ENCODE measurements at places on chromosomes 4 and X. TPM values are rescaled to one million over a fixed set of nuclear protein-coding genes. Genes with fewer than 3 reads are reported as not detected.

The MEPE gene
- not detected for polyA plus RNA-seq

The NUDT10 gene
- polyA plus RNA-seq: 0.16 TPM

The CT55 gene
- polyA plus RNA-seq: not detected

The TGIF2LX gene
- polyA plus RNA-seq: not detected

The XAGE2 gene
- polyA plus RNA-seq: not detected

The GAGE12E gene
- not detected for polyA plus RNA-seq

The TCEAL6 gene
- polyA plus RNA-seq: not detected

The LPAR4 gene
- not detected for polyA plus RNA-seq

The ARHGAP4 gene
- 2.3 TPM for polyA plus RNA-seq

The ALG13 gene
- polyA plus RNA-seq: 43.0 TPM

The MTMR8 gene
- 1.4 TPM for polyA plus RNA-seq

- no peak for DNase-seq
Observed at GRCh38 chrX:25618248-25618647, 519.9 kb upstream of the MAGEB18 start.

GRCh38 chr4:156495091-156495490, 476.5 kb downstream of the PDGFC start:
- DNase-seq: no peak

- no peak for DNase-seq
Observed at GRCh38 chrX:134880866-134881265, 109.9 kb upstream of the SMIM10 start.

DNA sequence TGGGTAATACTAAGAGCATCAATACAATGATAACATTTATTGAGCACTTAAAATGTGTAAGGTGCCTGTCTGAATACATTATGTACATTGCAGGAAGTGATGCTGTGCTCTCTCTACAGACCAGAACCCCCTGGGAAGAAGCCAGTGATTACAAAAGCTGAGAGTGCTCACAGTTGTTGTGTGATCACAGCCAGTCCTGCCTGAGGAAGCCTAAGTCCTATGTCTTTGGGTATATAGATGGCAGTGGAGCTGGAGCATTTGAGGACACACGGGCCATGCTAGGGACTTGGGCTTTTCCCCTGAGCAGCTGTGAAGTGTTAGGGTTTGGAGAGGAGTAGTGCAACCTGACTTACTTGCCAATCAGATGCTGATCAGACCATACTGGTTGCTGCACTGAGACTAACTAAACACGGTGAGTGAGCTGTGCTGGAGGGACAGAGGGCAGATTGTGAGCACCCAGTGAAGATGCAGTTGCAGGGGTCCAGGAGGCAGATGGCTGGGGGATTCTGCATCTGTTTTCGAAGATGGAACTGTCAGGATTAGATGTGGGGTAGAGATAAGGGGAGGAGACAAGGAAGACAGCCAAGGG, 60.8 kb upstream of the TBC1D14 start:
- DNase-seq: no peak

- no peak for DNase-seq
Observed at GRCh38 chrX:107707866-107708265, 67.7 kb downstream of the TSC22D3 start.

GRCh38 chrX:120302434-120302833, 8.8 kb downstream of the TMEM255A start:
- DNase-seq: no peak

GRCh38 chr4:55993994-55994663, 45.4 kb downstream of the CEP135 start:
- DNase-seq: no peak

GRCh38 chr4:158996669-158997074, 106.2 kb upstream of the RAPGEF2 start:
- DNase-seq: peak; percentile 87

- DNase-seq: no peak
Observed at GRCh38 chr4:184293552-184293951, 75.9 kb upstream of the ENPP6 start.

GRCh38 chrX:103215425-103215991, 600 bp downstream of the BEX4 start:
- no peak for DNase-seq

GRCh38 chr4:156975686-156976085, 4.1 kb upstream of the PDGFC start:
- DNase-seq: no peak

- peak; percentile 60 for DNase-seq
Observed at GRCh38 chrX:20362268-20363267, 95.9 kb upstream of the RPS6KA3 start.

DNA sequence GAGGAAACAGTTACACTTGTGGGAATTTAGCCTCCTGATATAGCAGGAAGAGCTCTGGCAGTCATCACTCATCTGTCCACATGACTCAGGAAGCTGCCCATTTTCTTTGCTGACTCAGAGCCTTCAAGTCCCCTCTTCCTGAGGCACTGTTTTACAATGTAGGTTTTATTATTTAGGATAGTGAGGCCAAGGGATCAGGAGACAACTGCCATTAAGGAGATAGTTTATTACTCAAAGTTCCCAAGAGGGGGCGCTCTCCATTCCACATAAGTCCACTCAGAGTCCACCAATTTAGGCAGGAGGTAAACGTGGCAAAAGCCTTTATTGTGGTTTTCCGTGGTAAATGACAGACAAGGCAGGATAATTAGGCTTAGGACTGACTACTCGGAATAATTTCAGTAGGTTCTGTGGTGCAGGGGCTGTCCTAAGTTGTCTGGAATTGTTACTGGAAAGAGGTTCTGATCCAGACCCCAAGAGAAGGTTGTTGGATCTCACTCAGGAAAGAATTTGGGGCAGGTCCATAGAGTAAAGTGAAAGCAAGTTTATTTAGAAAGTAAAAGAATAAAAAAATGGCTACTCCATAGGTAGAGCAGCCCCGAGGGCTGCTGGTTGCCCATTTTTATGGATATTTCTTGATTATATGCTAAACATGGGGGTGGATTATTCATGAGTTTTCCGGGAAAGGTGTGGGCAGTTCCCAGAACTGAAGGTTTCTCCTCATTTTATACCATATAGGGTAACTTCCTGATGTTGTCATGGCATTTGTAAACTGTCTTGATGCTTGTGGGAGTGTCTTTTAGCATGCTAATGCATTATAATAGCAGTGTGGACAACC, 96.0 kb upstream of the RAB40AL start:
- DNase-seq: no peak

DNA sequence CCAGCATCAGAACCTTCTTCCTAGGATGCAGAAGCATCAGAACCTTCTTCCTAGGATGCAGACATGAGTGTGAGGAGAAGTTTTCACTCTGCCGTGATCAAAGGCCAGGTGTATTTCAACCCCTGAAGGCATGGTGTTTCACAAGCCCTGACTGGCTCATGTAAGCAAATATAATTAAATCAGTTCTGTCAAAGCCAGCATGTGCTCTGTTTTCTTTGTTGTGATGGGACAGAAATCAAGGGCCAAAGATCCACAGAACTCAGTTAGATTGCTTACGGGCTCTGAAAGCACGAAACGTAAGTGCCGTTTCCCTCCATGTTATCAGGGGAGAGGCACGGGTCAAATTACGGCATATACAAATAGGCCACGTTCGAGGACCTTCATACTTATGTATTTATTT, 32.0 kb upstream of the CLDN24 start:
- no peak for DNase-seq

DNA sequence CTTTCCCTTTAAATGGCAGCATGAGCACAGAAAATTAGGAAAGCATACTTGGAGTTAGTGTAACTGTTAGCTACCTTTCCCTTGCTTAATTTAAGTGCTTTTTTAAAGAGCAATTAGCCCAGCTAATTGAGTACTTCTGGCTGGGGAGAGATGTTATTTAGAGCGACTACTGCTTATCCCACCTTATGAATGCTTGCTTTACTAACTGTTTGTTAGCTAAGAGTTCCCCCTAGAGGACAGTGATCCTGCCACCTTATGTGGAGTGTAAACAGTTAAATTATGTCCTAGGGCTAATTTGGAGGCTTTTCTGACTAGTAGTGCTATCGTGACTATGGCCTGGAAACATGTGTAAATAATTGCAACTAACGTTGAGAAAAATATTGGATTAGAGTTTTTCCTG, 909.4 kb downstream of the FSTL5 start:
- DNase-seq: no peak

DNA sequence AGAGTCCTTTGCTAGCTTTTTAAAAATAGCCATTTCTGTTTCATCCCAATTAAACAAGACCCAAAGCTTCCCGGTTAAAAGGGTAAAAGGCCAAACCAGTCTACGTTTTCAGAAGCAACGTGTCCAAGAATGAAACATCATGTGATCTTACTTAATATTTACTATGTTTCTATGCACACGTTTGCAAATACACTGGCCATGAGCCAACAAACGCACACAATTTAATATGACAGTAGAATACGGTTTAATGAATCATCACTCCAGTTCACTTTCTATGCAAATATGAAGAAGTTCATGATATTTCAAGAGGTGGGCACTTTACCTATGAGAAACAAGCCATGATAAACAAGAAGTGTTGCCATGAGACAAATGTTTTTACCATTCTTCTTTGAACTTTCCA, 4.3 kb downstream of the NR0B1 start:
- DNase-seq: peak; percentile 75

- no peak for DNase-seq
Observed at GRCh38 chr4:158211222-158211621, 936 bp downstream of the TMEM144 start.

DNA sequence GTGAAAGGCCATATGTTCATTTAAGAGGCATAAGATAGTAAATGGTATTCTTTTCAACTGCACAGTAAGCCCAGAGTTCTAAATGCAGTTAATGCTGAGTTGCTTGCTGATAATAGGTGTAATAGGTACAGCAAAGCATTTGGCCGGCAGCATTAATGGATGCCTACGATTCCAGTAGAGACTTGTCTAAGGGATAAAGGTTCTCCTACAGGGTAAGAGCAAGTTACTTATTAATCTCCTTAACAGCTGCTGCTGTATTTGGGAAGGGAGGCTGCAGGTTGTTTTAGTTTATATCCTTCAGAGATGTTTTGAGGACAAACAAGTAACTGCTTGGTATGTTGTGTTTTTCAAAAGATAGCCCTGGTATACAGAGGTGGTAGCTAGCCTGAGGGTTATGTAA, 16.8 kb downstream of the TSPAN7 start:
- no peak for DNase-seq

DNA sequence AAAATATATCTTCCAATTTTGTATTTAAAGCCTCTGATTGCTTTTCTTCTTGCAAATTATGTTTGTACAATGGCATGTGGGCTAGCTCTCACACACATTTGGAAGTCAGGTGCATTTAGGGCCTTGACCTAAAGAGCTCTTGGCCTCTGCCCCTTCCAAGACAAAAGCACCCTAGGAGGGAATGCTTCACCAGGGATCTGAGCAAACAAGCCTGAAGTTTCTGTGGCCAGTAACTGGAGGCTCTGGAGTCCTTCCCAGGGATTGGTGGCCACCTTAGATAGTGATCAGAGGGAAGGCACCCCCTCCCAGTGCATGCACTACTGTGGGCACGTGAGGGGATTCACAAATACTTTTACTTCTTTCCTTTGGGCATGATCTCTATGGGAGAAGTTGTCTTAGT, 60.3 kb upstream of the DIPK2B start:
- no peak for DNase-seq

DNA sequence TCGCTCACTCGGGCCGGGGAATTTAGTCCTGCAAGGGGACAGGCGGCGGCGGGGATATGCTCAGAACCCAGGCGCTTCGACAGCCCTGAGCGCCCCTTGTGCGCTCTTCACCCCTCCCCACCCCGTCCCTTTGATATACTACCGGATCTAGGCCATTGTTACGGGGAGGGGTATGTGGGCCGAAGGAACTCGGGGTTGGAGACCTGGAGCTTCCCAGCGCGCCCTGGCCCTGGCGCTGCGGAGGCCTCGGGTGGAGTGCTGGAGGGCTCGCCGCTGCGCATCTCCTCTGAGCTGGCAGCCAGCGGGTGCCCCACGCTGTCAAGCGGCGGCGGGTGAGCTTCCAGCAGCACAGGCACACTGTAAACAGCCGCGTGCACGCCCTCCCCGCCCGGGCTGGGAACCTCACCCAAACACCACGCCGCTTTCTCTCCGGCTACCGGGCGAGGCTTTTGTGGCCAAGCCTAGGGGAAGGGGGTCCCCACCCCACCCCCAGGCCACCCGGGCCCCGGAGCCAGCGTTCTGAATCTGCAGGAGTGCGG, 54.5 kb upstream of the BCOR start:
- no peak for DNase-seq

GRCh38 chr4:16573206-16573605, 325.2 kb downstream of the LDB2 start:
- no peak for DNase-seq

DNA sequence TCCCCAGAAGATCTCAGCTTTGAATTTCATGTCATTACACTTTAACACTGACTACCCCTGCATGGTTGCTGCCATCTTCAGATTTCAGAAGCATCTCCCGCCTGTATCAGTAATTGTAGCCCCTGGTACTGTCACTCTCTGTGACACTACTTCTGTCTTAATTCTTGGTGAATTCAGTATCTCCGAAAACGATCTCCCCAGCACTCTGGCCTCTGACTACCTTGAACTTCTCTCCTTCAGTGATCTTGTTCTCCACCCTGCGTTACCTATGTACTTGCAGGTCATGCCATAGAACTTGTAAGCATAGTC, 53.8 kb upstream of the ABCG2 start:
- no peak for DNase-seq

DNA sequence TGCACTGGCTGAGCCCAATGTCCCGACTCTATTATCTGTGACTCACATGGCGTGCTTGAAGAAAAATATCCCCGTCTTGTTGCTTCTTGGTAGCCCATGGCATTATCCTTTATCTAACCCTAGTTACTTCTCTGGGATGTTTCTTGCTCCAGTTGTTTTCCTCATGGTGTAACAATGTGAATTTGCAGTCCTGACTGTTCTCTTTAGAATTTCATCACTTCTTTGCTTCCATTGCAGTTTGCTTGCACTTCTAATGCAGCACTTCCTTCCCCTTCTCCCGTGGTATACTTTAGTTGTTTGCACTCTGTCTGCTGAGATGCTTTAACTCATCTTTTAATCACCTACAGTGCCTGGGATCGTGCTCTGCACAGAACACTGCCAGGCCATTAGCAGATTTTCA, 126.9 kb downstream of the MAML3 start:
- no peak for DNase-seq

DNA sequence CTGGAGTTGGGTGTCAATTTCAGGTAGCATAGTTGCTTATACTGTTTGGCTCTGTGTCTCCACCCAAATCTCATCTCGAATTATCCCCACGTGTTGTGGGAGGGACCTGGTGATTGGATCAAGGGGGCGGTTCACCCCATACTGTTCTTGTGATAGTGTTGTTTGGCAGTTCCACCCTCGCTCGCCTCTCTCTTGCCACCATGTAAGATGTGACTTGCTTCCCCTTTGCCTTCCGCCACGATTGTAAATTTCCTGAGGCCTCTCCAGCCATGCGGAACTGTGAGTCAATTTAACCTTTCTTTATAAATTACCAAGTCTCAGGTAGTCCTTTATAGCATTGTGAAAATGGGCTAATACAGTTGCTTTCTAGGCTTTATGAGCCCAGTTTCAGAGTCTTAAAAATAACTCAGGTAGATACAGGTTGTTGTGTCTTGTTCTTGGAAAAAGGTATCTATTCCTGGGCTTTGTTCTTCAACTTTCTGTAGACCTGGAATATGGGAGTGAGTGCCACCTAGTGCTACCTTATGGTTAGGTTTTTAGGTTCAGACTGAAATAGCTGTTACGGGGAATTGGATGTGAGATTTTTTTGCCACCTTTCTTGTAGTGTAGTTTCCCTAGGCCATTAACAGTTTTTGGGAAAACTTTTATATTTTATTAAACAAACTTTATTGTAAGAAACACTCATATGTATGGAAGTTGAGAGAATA, 15.6 kb downstream of the PGK1 start:
- DNase-seq: no peak
